ENCODE measurements at places on chromosomes 5 and 9.

DNA sequence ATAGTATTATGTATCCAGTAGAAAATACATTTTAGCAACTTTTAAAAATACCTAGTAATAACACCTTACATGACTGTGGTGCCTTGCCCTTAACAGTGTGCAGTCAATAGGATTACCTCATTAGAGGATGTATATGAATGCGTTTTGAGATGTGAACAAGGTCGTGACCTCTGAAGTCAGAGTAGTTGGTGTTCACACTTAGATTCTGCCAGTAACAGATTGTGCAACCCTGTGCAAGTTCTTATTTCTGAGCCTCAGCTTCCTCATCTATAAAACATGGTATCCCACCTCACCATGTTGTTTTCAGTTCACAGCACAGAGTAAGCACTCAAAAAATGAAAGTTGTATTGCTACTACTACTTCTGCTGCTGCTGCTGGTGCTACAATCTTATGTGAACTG lies 347.3 kb downstream of the KDM4C start:
- DNase-seq, result no peak

DNA sequence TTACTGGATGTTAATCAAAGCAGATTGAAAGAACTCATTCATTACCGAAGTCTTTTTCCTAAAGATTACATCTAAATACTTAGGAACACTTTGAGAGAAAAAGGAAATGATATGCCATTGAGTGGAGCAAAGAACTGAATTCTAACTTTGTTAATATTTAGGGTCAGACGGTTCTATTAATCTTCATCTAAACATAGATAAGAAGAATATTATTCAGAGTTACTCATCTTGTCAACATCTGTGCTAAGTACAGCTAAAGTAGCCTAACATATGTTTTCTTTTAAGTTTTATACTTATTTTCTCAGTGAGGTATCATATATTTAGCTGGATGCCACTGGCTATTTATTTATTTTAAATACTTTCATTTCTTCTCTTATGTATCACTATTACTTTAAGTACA lies 1763.7 kb downstream of the EFNA5 start:
- DNase-seq, result no peak

DNA sequence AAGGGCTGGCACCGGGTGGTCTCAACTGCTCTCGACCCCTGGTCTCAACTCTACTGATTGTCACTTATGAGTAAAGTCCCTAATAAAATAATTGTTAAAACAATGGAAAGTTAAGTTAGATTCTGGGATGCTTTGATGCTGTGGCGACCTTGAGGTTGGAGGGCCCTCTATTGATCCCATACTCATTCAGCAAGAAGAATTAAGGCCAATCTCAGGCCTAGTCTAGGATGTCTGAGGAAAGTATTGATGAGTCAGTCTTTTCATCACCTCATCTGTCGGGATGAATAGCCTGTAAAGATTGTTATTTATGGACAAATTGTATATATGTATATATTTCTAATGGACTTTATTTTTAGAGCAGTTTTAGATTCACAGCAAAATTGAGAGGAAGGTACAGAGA lies 50.8 kb downstream of the WDR36 start:
- no peak for DNase-seq

DNA sequence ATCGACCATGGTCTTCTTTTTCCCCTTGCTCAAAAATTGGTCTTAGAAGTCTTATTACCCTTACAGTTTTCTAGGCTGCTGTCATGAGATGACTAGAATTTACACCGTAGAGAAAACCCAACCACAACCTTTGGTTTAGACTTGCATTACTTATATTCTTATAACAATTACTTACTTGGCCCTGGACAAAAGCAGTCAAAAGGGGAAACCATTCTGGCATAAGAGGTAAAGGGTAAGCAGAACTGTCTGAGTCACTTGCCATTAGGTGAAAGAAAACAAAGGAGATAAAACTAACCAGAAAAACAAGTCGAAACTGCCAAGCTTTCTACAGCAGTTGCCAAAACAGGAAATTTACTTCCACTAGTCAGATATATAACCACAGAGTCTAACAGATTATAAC lies 17.9 kb downstream of the TMEM245 start:
- no peak for DNase-seq

GRCh38 chr9:20570756-20571155 lies 51.5 kb downstream of the MLLT3 start:
- no peak for DNase-seq

Measured in cardiac septum (tissue), 1 donor.